Cortex of kidney (tissue), 1 donor: ENCODE measurements at places on chromosomes 6 and 20.

- no peak for DNase-seq
These were observed 283.6 kb downstream of the RNGTT start for GRCh38 chr6:88679841-88680240.

DNA sequence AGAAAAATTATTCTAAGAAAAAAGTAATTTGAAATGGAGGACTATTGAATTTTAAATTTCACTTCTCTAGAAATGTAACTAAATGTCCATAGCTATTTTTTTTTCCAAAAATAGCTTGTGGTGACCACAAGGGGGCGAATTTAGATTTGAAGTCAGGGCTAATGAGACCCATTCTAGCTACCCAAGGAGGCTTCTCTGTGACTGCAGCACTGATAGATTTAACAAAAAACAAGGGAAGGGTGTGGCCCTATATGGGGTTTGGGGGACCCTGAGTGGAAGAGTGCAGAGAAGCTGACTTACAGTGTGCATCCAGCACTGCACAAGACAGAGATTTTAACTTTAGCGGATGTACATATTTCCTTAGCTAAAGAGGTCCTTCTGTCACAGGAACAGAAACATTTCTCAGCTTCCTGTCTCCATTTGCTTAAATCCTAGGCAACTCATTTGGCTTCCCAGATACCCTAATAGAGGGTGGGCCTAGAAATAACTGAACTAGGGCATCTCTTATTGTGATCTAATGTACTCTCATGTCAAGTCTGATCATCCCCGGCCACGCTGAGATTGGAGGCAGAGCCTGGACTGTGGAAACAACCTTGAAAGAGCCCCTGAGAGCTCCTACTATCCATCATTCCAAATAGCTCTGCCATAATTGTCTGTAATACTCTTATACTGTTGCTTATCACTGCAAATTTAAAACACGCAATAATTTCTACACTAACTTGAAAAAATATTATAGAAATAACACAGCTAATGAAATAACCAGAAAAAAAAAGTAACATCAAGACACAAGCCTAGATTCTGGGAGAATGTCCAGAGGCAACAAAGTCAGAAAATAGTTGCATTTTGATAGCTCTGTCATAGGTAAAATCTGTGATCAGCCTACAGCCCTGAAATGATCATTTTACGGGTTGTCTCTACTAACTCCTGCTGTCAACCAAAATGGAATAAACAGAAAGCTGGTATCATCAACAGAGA lies 93.6 kb downstream of the SNAP91 start:
- DNase-seq = no peak

GRCh38 chr6:142400495-142400894 lies 98.7 kb downstream of the ADGRG6 start:
- DNase-seq = no peak

- no peak for DNase-seq
These were observed 3.8 kb downstream of the BCAS4 start for GRCh38 chr20:50798650-50799049.

DNA sequence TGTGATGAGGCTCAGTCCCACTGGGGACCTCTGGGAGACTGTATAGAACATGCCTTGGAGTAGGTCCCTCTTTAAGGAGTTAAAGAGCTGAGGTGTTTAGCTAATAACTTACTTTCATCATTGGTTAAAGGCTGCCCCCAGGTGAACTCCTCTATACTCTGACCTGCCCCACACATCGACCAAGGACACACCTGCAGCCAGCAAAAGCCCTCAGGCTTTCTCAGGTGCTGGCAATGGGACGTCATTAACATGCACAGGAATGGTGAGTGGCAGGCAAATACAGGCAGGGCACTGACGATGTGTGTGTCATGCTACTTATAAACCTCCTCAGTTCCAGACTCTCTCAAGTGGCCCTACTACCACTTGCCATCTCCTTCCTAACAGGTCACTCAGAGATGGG lies 366.4 kb downstream of the KIF16B start:
- DNase-seq = no peak

- no peak for DNase-seq
These were observed 94.7 kb upstream of the QKI start for GRCh38 chr6:163319609-163320366.

- no peak for DNase-seq
These were observed at the start of gene CTSZ for GRCh38 chr20:59006864-59007664. Gene CTSZ (minus strand): TSS chr20:59007254. CDS start chr20:59007128, 126 bp downstream.

- no peak for DNase-seq
These were observed 208.0 kb downstream of the FARS2 start for GRCh38 chr6:5469101-5469846.

DNA sequence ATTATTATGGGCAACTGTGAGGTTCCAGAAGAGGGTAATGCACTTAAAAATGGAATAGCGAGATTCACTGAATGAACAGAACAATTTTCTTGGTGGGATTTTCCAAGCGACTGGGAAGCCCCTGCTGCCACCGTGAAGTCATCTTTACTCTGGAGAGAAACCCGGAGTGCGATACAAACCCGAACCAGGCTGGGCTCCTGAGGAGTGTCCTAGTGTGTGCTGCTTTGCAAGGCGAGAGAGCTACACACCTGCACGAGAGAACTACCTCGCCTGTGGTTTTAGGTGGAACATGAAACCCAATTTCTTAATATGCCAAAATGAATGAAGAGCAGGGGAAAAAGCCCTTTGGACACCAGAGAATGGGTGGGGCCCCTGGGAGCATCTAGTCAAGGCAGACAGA lies 33.5 kb upstream of the DACT2 start:
- no peak for DNase-seq

GRCh38 chr20:50817776-50818172 lies 22.9 kb downstream of the BCAS4 start:
- DNase-seq = no peak

- no peak for DNase-seq
These were observed 24.7 kb downstream of the NFATC2 start for GRCh38 chr20:51517839-51518238.

GRCh38 chr6:28880894-28881780 lies 42.6 kb downstream of the TRIM27 start:
- DNase-seq = no peak

GRCh38 chr6:140040396-140040795 lies 665.9 kb upstream of the CITED2 start:
- DNase-seq = no peak

GRCh38 chr6:56521976-56522375 lies 120.7 kb downstream of the DST start:
- no peak for DNase-seq

DNA sequence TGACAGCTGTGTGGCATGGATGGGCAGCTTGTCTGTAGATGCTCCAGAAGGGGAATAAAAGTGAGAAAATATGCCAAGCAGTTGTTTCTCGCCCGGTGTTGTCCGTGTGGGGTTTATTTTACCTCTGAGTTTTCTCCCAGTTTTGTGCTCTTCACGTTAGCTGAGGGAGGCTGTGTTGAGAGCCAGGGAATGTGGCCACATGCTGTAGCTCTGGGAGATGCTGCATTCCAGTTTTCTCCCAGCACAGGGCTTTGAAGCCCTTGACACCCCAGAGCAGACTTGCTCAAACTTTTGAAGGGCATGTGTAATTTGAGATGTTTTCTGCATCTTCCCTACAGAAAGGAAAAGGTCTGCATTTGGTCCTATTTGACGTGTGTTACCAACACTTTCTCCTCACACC lies 67.7 kb downstream of the RREB1 start:
- DNase-seq = no peak

GRCh38 chr20:37309290-37309689 lies 19.8 kb downstream of the MANBAL start:
- no peak for DNase-seq

- no peak for DNase-seq
These were observed 324.7 kb upstream of the JARID2 start for GRCh38 chr6:14921170-14921569.

DNA sequence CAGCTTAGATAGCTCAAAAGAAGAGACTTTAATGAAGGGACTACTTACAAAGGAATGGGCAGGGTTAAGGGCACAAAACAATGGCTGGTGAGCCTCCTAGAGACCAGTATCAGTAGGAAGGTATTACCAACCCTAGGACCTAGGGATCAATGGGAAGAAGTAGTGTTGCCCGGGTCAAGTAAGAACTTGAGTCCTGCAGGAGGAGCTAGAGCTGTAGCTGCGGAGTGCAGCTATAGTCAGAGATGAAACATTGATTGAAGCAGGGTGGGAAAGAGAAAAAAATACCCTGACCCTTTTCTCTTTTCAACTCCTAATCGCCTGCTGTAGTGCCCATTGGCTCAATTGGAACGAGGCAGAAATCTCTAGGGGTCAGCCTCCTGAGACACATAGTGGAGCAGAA lies 144.0 kb downstream of the FLRT3 start:
- DNase-seq = no peak

DNA sequence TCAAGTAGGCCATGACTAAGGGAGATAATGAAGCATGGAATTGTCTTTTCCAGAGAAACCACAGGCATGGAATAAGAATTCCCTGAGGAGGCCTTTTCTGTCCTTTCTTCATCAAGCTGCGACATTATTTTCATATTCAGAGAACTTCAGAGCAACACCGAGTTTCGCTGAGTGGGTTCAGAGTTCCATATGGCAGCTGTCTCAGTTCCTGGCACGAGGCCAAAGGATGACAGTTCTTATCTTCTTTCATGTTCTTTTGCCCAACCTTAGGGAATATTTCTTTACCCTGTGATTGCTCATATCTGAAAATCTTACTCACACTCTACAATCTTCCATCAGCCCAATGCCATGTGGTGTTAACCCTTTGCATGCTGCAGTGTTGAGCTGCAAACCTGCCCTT lies 135.3 kb upstream of the BMP2 start:
- no peak for DNase-seq

GRCh38 chr6:15200087-15200486 lies 45.8 kb upstream of the JARID2 start:
- no peak for DNase-seq
